ENCODE measurements at places on chromosomes 16 and 17.

- no peak for DNase-seq
These were observed 130.9 kb downstream of the CDH11 start for GRCh38 chr16:64991001-64991400.

- no peak for DNase-seq
These were observed 423.5 kb downstream of the MAF start for GRCh38 chr16:79177018-79177417.

- DNase-seq = peak; percentile 70
These were observed 80.0 kb downstream of the CCDC182 start for GRCh38 chr17:57665128-57665527.

- no peak for DNase-seq
These were observed 25.3 kb downstream of the LITAF start for GRCh38 chr16:11561454-11561805.

DNA sequence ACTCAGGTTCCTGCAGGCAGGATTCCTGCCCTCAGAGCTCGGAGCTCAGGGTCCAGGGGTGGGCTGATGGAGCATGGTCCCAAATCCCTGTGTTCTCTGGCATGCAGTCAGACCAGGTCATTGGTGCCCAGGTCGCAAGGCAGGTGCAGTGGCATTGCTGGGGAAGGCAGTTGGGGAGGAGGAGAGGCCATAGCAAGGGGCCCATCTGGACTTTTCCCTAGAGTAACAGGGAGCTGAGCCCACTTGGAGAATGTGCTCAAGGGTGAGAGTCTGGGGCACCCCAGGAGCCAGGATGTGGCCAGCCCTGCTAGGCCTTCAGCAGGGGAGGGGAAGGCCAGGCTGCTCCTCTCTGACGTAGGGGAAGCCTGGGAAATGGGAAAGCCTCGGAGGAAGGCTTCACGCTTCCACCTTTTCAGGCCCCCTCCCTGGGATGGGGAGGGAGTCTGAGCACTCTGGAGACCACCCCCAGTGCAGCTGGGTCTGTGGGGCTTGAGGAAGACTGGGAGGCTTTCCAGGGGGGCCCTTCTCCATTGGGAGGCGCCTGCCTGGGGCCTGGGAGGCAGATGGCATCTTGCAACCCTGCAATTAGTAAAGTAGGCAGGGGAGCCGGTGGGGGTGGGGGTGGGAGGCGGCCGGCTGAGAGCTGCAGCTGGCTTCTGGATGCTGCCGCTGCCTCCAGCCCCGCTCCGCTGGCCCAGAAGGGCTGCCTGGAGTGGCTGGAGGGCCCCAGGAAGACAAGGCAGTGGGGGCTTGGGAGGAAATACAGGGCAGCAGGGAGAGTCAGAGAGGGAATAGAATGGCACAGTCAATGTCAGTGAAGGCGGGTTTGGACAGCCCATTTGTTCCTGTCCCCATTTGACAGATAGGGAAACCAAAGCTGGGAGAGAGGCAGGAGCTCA, 21.1 kb upstream of the DOK4 start:
- no peak for DNase-seq

GRCh38 chr17:20172376-20172775, 163.2 kb downstream of the SPECC1 start:
- DNase-seq = peak; percentile 74

DNA sequence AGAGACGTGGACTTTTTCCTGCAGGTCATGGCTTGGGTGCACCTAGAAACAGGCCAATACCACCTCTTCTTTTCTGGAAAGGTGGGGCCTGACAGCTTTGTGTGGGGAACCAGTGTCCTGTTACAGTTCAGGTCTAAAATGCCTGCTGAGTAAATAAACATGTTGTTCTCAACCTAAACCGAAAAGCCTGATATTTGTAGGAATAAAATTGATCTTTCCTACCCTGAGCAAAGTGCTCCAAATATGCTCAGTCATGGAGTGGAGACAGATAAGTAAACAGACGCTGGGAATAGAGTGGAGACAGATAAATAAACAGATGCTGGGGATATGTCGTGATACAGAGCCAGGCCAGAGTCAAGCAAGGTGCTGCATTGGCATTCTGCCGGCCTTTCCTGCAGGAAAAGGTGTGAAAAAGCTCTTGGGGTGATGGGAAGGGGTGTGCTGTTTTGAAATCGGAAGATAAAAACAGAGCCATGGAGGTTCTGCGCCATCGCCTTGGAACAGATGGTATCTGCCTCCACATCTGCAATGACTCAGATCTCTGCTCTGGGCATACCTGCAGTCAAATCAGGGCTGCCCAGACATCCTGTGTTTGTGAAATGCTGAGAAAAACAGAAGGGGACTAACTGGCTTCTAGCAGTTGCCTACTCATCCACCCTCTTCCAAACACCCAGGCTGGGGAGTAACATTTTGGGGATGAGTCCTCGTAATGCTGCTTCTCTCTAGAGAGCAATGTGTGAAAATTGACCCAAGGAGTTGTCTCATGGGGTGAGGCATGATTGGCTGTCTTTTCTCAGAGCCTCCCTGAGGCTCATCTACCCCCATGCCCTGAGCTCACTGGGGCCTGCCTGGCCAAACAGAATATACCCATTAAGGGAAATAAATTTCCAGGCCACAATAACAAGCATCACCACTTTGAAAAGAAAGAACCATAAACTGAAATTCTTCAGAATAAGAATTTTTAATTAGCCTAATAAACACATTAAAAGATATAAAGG, 16.8 kb upstream of the TRPV2 start:
- DNase-seq = peak; percentile 68

All from endodermal cell (in vitro differentiated cells).